ENCODE measurements at places on chromosomes 2 and 18.

GRCh38 chr2:64250751-64251423 is 106.7 kb upstream of the PELI1 start:
- H3K4me1 ChIP-seq = no peaks in the 10 kb centered on the region
- H3K4me3 ChIP-seq = no peak overlapping the region
- DNase-seq = no peak
- H3K36me3 ChIP-seq = no peaks in the 10 kb centered on the region
- no peak overlapping the region for H3K27ac ChIP-seq
- no peaks in the 10 kb centered on the region for H3K27me3 ChIP-seq

GRCh38 chr18:390741-391478 is 109.6 kb downstream of the COLEC12 start:
- H3K4me1 ChIP-seq = peaks cover 19% of the 10 kb centered on the region
- H3K27ac ChIP-seq = no peak overlapping the region
- no peak for DNase-seq
- H3K27me3 ChIP-seq = no peaks in the 10 kb centered on the region
- H3K36me3 ChIP-seq = no peaks in the 10 kb centered on the region

GRCh38 chr18:30387401-30387800 is 655.1 kb downstream of the DSC3 start:
- no peaks in the 10 kb centered on the region for H3K36me3 ChIP-seq
- H3K27ac ChIP-seq = no peak overlapping the region
- no peaks in the 10 kb centered on the region for H3K27me3 ChIP-seq
- no peak for DNase-seq

DNA sequence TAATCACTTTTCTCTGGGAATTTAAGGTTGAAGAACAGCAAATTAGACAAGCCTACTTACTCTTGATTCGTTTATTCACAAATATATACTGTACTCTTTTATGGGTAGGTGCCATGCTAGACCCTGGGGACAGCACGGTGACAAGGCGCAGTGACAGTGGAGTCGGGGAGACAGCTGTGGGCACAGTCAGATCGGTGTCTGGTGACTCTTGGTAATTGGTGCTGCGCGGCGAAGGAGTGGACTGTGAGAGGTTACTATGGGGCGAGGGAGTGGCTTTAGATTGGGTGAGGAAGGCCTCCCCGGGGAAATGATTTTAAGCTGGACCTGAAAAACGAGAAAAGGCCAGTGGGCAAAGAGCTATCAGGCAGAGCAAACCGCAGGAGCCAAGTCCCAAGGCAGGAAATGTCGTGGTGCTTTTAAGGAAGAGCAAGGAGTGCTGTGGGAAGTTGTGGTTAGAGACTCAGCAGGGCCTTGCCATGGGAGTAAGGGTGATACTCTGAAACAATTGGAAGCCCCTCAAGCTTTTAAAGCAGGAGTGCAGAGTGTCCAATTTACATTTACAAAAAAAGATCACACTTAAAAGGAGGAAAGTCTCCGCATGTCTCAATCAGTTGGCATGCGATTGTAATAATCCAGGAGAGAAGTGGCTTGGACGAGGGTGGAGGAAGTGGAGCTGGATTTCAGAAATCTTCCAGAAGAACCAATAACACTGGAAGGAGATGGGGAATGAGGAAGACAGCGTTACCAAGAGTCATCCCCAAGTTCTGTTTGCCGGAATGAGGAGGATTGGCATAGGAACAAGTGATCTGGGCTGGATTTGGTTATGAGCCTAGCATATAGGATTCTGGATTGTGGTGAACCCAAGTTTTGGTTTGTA is 36.1 kb upstream of the TXNDC2 start:
- H3K4me3 ChIP-seq = no peak overlapping the region
- no peaks in the 10 kb centered on the region for H3K36me3 ChIP-seq

DNA sequence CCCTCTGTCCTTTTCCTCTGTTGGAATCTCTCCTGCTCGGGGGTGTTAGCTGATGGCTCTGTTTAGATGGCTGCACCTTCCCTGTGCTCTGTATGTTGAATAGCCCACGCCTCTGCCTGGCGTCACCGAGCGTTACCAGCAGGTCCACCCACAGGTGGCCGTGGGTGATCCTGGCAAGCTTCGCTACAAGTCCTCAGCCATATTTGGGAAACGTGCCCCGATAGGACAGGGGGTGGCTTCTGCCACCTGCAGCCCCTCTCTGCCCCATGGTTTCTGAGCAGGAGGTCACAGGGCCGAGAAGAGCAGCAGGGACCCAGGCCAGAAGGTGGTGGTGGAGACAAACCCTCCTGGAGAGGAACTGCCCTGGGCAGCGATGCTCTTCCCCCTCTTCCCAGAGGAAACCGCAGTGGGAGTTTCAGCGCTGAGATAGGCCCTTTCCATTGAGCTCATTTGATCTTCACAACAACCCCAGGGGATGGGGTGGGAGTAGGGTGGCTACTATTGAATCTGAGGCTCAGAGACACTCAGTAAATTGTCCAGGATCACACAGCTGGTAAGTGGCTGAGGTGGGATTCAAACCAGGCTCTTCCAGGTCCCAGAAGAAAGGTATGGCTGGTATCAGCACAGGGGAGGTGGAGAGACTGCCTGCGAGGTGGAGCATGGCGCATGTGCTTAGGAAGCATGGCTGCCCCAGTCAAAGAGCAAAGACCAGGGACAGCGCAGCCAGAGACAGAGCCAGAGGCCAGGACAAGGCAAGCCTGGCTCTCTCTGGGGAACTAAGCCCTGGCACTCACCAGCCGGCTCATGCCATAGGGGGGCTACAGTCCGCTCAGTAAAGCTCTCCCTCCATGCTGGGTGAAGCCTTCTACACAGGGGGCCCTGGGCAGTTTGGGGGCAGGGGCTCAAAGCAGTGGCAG is 15.0 kb downstream of the NGEF start:
- no peaks in the 10 kb centered on the region for H3K27me3 ChIP-seq
- H3K4me3 ChIP-seq = no peak overlapping the region
- H3K36me3 ChIP-seq = no peaks in the 10 kb centered on the region
- H3K4me1 ChIP-seq = no peaks in the 10 kb centered on the region
- no peak overlapping the region for H3K27ac ChIP-seq

DNA sequence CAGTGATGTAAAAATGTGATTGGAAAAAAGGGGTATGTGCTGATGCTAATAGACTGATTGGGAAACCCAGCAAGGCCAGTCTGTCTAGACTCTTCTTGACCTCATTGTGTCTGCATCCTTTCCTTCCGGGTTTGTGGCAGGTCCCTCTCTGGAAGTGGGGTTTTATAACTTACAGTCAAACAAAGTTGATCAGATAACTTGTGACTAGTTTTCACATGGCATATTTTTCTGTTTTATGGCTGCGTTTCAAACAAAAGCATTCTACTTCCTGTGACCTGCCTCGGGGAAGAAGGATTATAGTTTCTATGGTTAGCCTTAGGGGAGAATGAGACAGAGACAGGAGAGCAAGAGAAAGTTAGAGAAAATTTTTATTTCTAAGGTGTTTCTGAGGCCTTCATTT is 188.7 kb upstream of the HNMT start:
- H3K27ac ChIP-seq = no peak overlapping the region
- H3K36me3 ChIP-seq = no peaks in the 10 kb centered on the region
- DNase-seq = no peak
- H3K4me3 ChIP-seq = no peak overlapping the region
- H3K4me1 ChIP-seq = no peaks in the 10 kb centered on the region

GRCh38 chr2:54728669-54729120 is 5.2 kb downstream of the EML6 start:
- no peak overlapping the region for H3K27ac ChIP-seq
- H3K4me3 ChIP-seq = no peak overlapping the region
- H3K27me3 ChIP-seq = no peaks in the 10 kb centered on the region

DNA sequence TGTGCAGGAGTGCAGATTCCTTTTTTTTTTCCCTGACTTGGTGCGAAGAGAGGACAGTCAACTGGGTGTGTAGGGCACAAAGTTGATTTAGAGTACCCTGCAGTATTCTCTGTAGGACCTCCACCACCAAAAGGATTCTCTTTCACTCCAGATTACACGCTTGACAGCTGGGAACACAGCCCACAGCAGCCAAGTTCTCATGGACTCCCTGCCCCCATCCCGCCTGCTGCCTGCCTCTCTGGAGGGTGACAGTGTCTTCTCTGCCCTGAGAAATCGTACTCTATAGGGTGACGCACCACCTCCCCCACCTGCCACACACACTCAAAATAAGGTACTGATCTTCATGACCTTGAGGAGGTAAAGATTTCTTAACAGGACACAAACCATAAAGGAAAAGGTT is 26.6 kb upstream of the IHH start:
- H3K36me3 ChIP-seq = no peaks in the 10 kb centered on the region
- H3K4me3 ChIP-seq = no peak overlapping the region
- DNase-seq = no peak
- H3K27ac ChIP-seq = no peak overlapping the region
- no peaks in the 10 kb centered on the region for H3K27me3 ChIP-seq

GRCh38 chr18:80105369-80106167 is 3.5 kb upstream of the ADNP2 start:
- H3K27ac ChIP-seq = no peak overlapping the region
- H3K27me3 ChIP-seq = no peaks in the 10 kb centered on the region
- no peak overlapping the region for H3K4me3 ChIP-seq
- no peak for DNase-seq
- peaks cover 9% of the 10 kb centered on the region for H3K4me1 ChIP-seq
- no peaks in the 10 kb centered on the region for H3K36me3 ChIP-seq

GRCh38 chr2:40466332-40466906 is 14.5 kb upstream of the SLC8A1 start:
- DNase-seq = no peak
- H3K4me3 ChIP-seq = no peak overlapping the region
- no peaks in the 10 kb centered on the region for H3K27me3 ChIP-seq
- peaks cover 2% of the 10 kb centered on the region for H3K4me1 ChIP-seq
- H3K36me3 ChIP-seq = no peaks in the 10 kb centered on the region
- no peak overlapping the region for H3K27ac ChIP-seq

GRCh38 chr2:227766373-227766883 is 20.7 kb downstream of the SCYGR8 start:
- H3K27ac ChIP-seq = no peak overlapping the region
- peak; percentile 83 for DNase-seq
- H3K4me1 ChIP-seq = peaks cover 6% of the 10 kb centered on the region
- no peaks in the 10 kb centered on the region for H3K27me3 ChIP-seq

GRCh38 chr2:152222975-152223637 is 47.5 kb upstream of the STAM2 start:
- H3K36me3 ChIP-seq = no peaks in the 10 kb centered on the region
- H3K4me3 ChIP-seq = no peak overlapping the region
- H3K27me3 ChIP-seq = no peaks in the 10 kb centered on the region
- no peak for DNase-seq
- H3K4me1 ChIP-seq = peaks cover 14% of the 10 kb centered on the region

DNA sequence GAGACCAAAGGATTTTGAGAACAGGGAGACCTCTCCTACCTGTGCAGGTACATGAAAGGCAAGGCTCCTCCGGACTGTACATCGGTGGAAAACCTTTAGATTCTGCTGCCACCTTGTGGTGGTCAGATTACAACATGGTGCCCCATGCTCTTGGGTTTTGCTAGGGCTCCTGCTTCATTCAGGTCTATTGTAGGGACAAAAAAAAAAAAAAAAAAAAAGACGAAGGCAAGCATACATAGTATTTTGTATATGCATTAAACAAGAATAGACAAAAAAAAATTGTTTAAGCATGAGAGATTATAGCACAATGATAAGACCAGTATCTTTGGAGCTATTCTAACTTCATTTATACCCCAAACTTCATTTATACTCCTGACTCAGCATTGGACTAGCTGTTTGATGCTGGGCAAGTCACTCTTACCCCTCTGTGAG is 27.4 kb upstream of the SPR start:
- DNase-seq = no peak
- peaks cover 12% of the 10 kb centered on the region for H3K27me3 ChIP-seq
- H3K4me1 ChIP-seq = peaks cover 7% of the 10 kb centered on the region
- H3K4me3 ChIP-seq = no peak overlapping the region
- H3K36me3 ChIP-seq = no peaks in the 10 kb centered on the region

DNA sequence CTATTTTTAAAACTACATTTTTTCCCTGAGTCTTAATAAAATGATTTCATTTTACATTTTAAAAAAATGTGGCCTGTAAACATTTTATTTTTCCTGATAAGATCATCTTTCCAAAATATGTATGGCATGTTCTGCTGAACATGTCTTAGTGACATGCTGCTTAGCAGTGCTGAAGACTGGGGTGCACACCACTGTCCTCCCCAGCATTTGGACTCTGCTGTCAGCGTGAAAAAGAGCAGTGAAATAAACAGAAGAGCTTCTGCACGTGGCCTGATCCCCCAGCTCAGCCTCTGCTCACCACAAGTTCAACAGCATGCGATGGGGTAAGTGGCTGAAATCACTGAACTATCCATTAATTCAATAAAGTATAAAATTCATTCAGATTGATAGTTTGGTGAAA is 81.6 kb upstream of the ZNF521 start:
- no peak for DNase-seq
- H3K27me3 ChIP-seq = no peaks in the 10 kb centered on the region
- no peaks in the 10 kb centered on the region for H3K4me1 ChIP-seq
- no peak overlapping the region for H3K4me3 ChIP-seq
- no peak overlapping the region for H3K27ac ChIP-seq

- no peaks in the 10 kb centered on the region for H3K36me3 ChIP-seq
- no peak overlapping the region for H3K4me3 ChIP-seq
- no peak for DNase-seq
- peaks cover 31% of the 10 kb centered on the region for H3K4me1 ChIP-seq
- H3K27me3 ChIP-seq = no peaks in the 10 kb centered on the region
Observed at GRCh38 chr2:147174824-147175254, 670.0 kb upstream of the ACVR2A start.

GRCh38 chr18:50606609-50607008 is 46.7 kb downstream of the MAPK4 start:
- no peaks in the 10 kb centered on the region for H3K27me3 ChIP-seq
- no peaks in the 10 kb centered on the region for H3K4me1 ChIP-seq
- no peaks in the 10 kb centered on the region for H3K36me3 ChIP-seq
- no peak for DNase-seq

GRCh38 chr2:190714958-190715357 is 66.1 kb downstream of the NAB1 start:
- H3K27ac ChIP-seq = no peak overlapping the region
- no peak overlapping the region for H3K4me3 ChIP-seq
- H3K36me3 ChIP-seq = no peaks in the 10 kb centered on the region
- DNase-seq = no peak
- peaks cover 15% of the 10 kb centered on the region for H3K4me1 ChIP-seq
- no peaks in the 10 kb centered on the region for H3K27me3 ChIP-seq

DNA sequence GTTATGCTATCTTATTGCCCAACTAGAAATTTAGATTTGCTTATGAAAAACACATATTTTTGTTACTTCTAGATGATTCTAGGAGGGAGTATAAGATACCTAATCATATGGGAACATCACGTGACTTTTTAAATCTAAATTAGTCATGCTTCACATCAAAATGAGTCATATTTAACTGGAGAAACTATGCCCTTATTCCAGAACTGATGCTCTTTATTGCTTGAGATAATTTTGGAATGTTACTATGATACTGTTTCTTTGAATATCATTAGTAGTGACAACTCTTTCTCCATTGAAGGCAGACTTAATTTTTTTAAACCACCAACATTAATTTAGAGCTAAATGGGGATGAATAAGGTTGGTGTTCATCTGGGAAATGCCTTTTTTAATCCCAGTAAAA is 19.9 kb upstream of the ELAC1 start:
- no peak overlapping the region for H3K4me3 ChIP-seq
- H3K27ac ChIP-seq = no peak overlapping the region
- no peak for DNase-seq
- H3K27me3 ChIP-seq = no peaks in the 10 kb centered on the region
- peaks cover 6% of the 10 kb centered on the region for H3K36me3 ChIP-seq

GRCh38 chr18:58599106-58599505 is 29.8 kb downstream of the ALPK2 start:
- no peak overlapping the region for H3K27ac ChIP-seq
- no peaks in the 10 kb centered on the region for H3K4me1 ChIP-seq
- peaks cover 4% of the 10 kb centered on the region for H3K27me3 ChIP-seq
- no peaks in the 10 kb centered on the region for H3K36me3 ChIP-seq
- H3K4me3 ChIP-seq = no peak overlapping the region
